ENCODE measurements at places on chromosomes 3 and 15.

DNA sequence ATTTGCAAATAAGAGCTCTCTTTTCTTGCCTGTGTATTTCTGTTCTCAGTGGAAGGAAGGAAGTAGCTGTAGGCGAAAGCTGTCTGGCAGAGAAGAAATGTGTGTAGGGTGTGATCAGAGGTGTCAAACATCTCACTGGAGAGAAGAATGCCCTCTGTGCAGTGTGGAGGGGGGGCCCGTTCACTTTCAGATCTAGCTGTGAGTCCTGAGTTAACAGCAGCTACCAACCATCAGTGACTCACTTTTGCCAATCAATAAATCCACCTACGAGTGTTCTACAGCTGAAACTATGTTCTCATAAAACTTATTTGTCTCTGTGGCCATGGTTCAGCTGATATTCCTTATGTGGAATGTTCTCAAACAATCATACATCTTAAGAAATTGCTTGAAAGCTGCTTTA, 103.7 kb downstream of the FRMD4B start:
- no peak for DNase-seq

- DNase-seq, result no peak
These were observed 291.7 kb downstream of the SUCLG2 start for GRCh38 chr3:67362686-67363085.

DNA sequence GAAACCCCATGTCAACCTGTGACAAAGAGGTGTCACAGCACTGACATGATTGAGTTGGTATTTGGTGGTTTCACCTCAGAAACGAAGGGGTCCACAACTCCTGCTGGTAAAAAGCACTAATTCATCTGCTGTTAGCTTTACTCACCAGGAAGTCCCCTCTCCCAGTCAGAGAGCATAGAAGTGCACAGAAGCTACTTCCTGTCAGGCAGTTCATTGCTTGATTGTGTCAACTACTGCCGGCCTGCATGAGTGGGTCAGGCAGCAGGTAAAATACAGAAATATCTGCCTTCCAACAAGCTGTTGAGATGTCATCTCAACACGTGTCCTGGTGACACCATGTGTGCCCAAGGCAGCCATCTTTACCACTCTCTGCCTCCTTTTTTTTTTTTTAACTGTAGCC, 596.6 kb upstream of the NR2F2 start:
- DNase-seq, result no peak

DNA sequence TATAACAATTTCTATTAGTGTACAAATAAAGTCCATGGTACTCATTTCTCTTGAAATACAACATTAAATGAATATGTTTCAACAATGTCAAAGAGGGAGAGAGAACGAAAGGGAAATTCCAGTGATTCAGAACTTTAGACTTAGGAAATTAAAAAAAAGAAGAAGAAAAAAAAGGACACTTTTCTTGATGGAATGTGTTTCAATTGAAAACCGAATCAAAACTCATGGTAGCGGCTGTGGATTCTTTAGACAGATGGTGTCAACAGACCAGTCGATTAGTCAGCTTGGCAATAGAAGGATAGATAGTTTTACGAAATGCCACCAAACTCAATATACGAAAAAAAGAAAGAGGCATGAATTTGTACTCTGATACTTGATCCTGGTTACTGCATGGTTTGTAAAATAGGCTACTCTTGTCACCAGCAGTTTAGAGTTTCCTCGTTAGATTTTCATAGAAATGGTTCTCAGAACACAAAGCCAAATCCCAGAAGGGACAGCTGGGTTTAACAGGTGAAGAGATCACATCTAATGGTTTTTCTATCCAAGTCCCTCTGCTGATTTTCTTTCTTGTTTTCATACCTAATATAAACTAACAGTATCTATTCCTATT, 793.5 kb downstream of the ROBO1 start:
- DNase-seq, result no peak

- DNase-seq, result no peak
These were observed 321.7 kb upstream of the FRG2C start for GRCh38 chr3:75342425-75342824.

DNA sequence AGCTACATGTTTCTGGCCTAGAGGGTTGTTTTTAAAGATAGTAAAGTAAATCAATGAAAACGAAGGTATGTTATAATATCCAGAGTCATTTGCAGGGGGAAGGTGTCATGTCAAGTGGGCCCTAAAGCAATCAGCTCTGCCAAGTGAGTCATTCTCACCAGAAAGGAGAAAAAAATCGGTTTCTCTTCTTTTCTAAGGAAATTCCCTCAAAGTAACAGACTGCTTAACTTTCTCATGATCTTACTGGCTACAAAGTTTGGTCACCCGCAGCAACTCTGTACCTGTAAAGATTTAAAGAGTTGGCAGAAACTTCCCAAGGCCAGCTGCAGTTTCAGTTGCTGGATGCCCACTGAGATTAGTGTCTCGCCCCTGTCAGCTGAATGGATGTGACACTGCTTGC, 5.5 kb upstream of the FSIP1 start:
- DNase-seq, result no peak

GRCh38 chr3:67090474-67090873, 92.4 kb downstream of the KBTBD8 start:
- DNase-seq, result no peak

DNA sequence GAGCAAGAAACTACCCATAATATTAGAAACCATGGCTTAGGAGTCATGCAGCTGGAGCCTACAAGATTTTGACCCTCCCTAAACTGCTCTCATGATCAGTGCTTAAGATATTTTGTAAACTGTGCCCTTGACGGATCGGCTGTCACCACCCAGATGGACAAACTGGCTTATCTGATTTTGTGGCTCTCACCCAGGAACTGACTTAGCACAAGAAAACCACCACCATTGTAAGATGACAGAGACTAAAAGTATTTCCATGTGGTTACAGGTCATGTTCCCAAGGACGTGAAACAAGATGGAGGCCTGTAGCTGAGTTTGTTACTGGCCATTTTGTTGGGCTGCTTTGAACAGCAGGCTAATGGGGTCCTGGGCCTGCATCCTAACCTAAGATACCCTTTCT, 940.9 kb downstream of the OTOL1 start:
- DNase-seq, result no peak

DNA sequence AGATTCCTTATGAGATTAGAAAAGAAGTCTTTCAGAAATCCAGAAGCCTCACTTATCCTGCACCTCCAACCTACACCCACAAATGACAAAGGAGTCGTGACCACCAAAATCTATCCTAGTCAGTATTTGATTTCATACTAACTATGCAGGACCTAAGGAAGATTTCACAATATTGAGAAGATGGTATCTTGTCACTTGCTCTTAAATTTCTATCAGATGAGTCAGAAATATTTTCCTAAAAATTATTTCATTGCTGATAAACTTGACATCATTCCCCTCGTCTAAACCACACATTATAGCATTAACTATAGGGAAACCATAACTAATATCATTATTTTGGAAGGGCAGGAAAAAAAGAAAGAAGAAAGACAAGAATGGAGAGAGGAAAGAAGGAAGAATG, 138.0 kb upstream of the THBS1 start:
- DNase-seq, result no peak

- no peak for DNase-seq
These were observed 24.8 kb downstream of the TRAK1 start for GRCh38 chr3:42115946-42116345.

DNA sequence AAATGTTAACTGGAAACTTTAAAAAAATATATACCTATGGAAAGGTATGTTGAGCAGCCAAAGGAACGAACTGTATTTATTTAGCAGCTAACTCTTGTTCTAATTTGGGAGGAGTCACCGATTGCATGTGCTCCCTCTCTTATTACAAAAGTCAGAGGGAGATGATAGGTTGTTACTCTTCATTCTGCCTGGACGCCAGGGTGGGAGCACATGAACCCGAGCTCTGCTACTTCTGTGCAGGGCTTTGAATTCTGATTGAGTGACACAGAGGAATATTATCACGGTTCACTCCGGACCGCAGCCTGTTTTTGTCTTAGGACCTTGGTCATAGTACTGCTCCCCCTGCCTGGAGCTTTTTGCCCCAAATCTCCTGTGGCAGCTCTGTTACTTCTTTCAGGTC, 36.9 kb upstream of the LRIG1 start:
- DNase-seq, result no peak

DNA sequence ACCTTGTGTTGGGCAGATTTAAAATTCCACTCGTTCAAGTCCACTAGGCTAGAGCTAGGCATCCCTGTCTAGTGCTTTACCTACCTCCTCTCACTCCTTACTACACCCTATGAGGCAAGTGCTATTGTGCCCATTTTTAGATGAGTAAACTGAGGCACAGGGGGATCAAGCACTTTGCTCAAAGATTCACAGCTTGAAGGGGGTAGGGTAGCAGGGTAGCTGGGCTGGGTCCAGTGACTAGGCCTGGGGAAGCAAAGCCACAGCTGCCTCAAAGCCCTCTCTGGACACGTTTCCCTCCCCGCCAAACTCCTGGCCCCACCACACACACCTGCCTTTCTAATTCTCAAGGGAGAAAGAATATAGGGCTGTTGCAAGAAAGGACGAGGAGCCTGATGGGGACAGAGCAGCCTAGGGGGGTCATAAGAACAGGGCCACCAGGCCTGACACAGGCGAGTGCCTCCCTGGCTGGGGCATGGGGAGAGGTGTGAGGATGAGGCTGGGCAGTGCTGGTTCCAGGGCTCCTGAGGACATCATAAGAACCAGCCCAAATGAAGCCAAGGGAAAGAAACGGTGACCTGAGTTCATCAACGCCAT, 34.8 kb upstream of the SFMBT1 start:
- no peak for DNase-seq

- DNase-seq, result no peak
These were observed 89.6 kb upstream of the ARPP21 start for GRCh38 chr3:35549690-35550089.

DNA sequence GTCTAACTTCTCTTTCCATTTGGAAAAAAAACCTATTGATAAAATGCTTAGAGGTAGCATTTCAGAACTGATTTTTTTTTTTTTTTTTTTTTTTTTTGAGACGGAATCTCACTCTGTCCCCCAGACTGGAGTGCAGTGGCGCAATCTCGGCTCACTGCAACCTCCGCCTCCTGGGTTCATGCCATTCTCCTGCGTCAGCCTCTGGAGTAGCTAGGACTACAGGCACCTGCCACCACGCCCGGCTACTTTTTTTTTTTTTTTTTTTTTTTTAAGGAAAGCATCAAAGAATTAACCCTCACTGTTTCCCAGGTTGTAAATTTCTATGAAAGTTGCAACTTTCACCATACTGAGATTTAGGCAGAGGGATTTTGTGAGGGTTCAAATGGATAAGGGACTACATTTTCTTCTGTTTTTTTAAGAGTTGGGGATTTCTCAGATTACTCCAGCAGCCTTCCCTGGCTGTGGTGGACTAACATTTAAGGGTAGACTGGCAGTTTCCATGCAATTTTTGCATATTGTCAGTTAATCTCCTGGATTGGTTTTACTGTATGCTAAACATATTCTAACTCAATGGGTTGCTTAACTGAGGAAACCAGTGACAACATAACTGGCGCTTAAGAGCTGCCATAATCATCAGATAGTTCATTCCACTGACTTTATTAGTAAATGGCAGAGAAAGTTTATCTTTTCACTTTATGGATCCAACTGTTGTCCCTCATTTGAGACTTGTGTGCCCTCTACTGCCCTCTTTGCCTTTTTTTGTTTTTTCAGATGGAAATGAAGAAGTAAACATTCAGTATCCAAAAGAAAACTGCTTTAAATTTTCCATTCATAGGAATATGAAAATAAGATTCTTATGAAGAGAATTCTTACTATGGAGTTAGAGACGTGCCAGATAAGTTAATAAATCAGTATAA, 93.7 kb downstream of the NPTN start:
- no peak for DNase-seq

- no peak for DNase-seq
These were observed 10.3 kb downstream of the ACSBG1 start for GRCh38 chr15:78224023-78224411.

GRCh38 chr3:19526071-19526470, 377.8 kb downstream of the KCNH8 start:
- no peak for DNase-seq

DNA sequence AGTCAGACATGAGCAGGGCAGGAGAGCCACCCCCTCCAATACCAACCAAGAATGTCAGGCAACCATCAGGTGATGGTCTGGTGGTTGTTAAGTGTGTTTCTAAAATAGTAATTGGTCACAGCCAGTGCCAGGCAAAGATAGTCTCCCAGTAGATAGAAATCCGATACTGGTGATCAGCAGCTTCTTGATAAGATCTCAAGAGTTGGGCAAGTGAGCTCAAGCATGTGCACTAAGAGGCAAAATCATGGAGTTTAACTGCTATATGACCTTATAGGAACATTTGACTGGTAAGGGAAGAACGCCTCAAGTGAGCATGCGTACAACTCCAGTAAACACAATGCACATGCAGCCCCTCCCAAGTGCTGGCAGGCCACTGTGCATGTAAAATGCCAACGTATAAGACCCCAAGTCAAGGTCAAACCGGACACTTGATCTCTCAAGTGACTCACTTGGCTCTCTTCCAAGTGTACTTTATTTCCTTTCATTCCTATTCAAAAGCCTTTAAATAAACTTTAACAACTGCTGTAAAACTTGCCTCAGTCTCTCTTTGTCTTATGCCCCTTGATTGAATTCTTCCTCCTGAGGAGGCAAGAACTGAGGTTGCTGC, 36.0 kb upstream of the CBLB start:
- no peak for DNase-seq

GRCh38 chr15:72201391-72201921, 3.9 kb upstream of the GRAMD2A start:
- DNase-seq, result no peak

DNA sequence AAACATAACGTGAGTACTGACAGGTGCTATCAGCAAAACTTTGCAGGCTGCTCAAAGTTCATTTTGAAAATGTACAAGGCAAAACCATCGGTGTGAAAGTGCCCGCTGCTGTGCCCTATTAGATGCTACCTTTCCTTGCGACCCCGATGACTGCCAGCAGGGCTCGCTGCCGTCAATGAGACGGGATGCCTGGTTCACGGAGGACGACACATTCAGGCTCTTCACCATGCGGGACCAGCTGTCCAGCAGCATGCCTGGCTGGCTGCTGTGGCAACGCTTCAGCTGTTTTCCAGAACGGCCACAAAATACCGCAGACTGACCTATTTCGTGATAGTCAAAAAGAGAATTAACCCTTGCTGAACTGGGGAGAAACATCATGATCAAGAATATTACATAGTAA, 92.7 kb upstream of the OCA2 start:
- no peak for DNase-seq

DNA sequence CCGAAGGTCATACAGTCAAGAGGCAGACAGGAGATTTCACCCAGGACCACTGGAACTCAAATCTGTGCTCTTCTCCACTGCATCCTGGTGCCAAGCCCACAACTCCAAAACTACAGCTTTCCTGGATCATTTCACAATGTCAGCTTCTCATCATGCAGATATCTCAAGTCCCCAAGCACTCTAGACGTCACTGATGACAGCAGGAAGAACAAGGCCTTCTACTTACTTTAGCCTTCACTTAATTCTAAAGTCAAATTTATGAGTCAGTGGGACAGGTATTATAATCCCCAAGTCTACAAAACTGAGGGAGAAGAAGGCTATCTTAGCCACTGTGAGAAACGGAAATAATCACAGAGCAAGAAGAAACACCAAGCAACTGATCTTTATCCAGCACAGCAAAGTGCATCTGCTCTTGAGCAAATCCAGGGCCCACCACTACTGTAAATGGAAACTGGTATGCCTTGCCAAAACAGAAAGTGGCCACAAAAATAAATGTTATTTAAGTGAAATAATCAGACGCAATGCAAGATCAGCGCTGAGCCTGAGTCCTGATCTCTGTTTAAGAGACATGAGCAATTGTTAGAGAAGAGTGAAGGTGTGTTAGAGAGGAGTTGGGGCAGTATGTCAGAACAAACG, 928 bp downstream of the RAD18 start:
- no peak for DNase-seq
